ENCODE measurements at places on chromosomes 4 and X. TPM values are rescaled to one million over a fixed set of nuclear protein-coding genes. Genes with fewer than 3 reads are reported as not detected.

GRCh38 chr4:108804648-108805273 lies 41.9 kb upstream of the ETNPPL start:
- H3K27ac ChIP-seq = no peak overlapping the region
- no peak overlapping the region for H3K4me3 ChIP-seq
- DNase-seq = no peak
- no peaks in the 10 kb centered on the region for H3K27me3 ChIP-seq

- no peak for DNase-seq
- H3K36me3 ChIP-seq = no peaks in the 10 kb centered on the region
- no peak overlapping the region for H3K27ac ChIP-seq
- peaks cover 17% of the 10 kb centered on the region for H3K4me1 ChIP-seq
Measured at GRCh38 chrX:110671068-110671803, 124.4 kb downstream of the CHRDL1 start.

- H3K27ac ChIP-seq = no peak overlapping the region
- no peaks in the 10 kb centered on the region for H3K27me3 ChIP-seq
- H3K4me3 ChIP-seq = no peak overlapping the region
Measured at GRCh38 chr4:73727685-73728084, 12.7 kb upstream of the CXCL8 start.

The KLB gene
- 0.14 TPM for total RNA-seq

The RENBP gene
- total RNA-seq = 14.0 TPM

GRCh38 chr4:139624441-139625092 lies 41.1 kb upstream of the MGST2 start:
- peaks cover 42% of the 10 kb centered on the region for H3K4me1 ChIP-seq
- H3K27me3 ChIP-seq = peaks cover 93% of the 10 kb centered on the region
- peak overlapping the region; percentile 36 for H3K4me3 ChIP-seq
- no peak for DNase-seq
- H3K27ac ChIP-seq = no peak overlapping the region

The TKTL2 gene
- total RNA-seq = not detected

DNA sequence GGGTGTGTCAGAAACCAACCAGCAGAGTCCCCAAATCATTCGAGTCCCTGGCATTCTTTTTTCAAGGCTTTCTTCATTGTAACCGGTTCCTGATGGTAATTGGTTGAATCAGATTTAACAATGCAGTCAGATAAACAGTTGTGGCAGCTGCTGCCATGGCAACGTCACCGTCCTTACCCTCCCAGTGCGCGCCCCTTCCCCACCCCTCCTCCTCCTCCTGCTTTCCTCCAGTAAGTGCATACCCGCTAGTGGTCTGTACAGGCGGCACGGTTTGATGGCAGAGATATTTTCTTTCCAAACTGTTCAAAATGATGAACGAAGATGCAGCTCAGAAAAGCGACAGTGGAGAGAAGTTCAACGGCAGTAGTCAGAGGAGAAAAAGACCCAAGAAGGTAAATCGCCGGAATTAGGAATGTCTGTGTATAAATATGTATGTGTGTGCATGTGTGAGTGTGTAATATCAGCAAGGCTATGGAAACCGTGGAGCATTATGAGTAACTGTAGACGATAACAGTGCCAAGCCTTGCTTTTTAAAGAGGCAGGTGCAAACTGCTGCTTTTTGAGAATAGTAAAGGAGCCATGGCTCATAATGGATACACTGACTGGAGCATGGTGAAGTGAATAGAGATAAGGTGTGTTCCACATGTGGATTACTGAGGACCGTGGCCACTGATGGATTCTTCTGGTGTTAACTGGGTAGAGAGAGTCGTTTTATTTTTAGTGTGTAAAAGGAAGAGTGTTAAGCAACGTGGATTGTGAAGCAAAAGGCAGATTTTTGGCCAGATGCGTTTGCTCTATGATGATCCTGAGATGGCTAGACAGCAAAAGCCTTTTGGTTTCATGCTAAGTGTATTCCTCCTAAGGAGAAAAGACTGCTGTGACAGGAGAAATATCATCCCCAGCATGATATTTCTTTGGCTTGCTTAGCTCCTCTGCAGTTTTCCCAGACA lies at the start of gene ANK2:
Gene ANK2 (plus strand): TSS at position 233 of the 950 bp plus-strand sequence. CDS start 76 bp downstream, at position 309.
- H3K4me3 ChIP-seq = no peak within 1 kb of the TSS
- H3K27me3 ChIP-seq = no peaks in the 10 kb centered on the region
- no peaks in the 10 kb centered on the region for H3K36me3 ChIP-seq

GRCh38 chr4:156291317-156291716 lies 337.7 kb upstream of the CTSO start:
- H3K4me1 ChIP-seq = peaks cover 24% of the 10 kb centered on the region
- 0 out of 2 replicates have a peak overlapping the region, but pooled peaks have one; percentile 17 for H3K4me3 ChIP-seq
- H3K36me3 ChIP-seq = peaks cover 6% of the 10 kb centered on the region
- DNase-seq = no peak
- H3K27me3 ChIP-seq = peaks cover 2% of the 10 kb centered on the region

DNA sequence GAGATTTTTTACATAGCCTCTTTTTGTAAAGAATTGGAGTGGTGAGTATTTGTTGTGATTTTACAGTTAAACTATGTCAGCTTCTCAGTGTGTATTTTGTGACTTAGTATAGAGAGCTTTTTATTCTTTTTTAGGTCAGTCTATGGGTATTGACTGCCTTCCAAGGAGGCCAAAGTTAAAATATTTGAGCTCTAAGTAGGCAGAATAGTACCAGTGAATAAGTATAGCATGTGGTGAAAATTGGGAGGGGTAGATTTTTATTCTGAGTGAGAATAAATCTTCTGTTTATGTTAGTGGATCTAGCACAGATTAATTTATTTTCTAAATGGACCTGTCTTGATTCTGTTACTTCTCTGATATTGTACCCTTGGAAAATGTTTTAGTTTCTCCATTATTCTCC lies 37.5 kb downstream of the HERC3 start:
- H3K27me3 ChIP-seq = no peaks in the 10 kb centered on the region
- H3K36me3 ChIP-seq = no peaks in the 10 kb centered on the region
- no peak overlapping the region for H3K4me3 ChIP-seq
- H3K27ac ChIP-seq = no peak overlapping the region

The MAGEC2 gene
- 0.09 TPM for total RNA-seq

The HTN3 gene
- not detected for total RNA-seq

The RASGEF1B gene
- 6.9 TPM for total RNA-seq

GRCh38 chr4:73139991-73140390 lies 70.5 kb upstream of the COX18 start:
- no peaks in the 10 kb centered on the region for H3K4me1 ChIP-seq
- H3K36me3 ChIP-seq = peaks cover 59% of the 10 kb centered on the region
- no peak for DNase-seq
- H3K27me3 ChIP-seq = no peaks in the 10 kb centered on the region
- peak overlapping the region; percentile 35 for H3K27ac ChIP-seq

- H3K27me3 ChIP-seq = peaks cover 14% of the 10 kb centered on the region
- DNase-seq = peak; percentile 87
- no peaks in the 10 kb centered on the region for H3K36me3 ChIP-seq
- peaks cover 11% of the 10 kb centered on the region for H3K4me1 ChIP-seq
Measured at GRCh38 chrX:69615779-69616456, at the start of gene EDA. Gene EDA (plus strand): TSS chrX:69616113.

DNA sequence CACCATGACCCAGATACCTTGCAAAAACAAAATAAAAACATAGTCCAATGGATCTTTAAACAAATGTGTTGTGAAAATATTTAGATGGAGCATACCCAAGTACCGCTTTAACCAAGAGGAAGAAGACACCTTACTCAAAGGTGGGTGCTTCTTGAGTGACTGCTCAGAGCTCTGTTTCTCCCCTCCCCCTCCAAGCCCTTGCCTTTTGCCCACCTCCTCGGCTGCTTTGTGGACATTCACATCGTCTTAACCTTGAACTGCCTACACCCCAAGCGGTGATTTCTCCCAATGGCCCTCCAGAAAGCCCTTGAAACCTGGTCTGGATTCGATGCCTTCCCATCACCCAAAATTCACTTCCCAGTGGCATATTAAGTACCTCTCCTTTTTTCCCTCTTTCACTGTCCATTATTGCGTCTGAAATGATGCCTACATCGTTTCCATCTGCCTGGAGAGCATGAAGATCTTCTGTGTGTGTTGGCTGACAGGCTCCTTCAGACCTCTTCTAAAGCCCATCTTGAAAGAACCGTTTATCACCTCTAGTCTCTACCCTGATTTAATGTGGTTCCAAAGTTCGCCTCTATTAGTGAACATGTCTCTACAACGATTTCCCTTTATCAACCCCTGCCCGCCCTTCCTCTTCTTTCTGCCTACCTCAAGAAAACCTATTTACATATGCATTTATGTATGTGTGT lies 968 bp downstream of the GPRIN3 start:
- peaks cover 25% of the 10 kb centered on the region for H3K27me3 ChIP-seq
- peak overlapping the region; percentile 86 for H3K4me3 ChIP-seq
- H3K27ac ChIP-seq = no peak overlapping the region
- H3K4me1 ChIP-seq = peaks cover 22% of the 10 kb centered on the region

DNA sequence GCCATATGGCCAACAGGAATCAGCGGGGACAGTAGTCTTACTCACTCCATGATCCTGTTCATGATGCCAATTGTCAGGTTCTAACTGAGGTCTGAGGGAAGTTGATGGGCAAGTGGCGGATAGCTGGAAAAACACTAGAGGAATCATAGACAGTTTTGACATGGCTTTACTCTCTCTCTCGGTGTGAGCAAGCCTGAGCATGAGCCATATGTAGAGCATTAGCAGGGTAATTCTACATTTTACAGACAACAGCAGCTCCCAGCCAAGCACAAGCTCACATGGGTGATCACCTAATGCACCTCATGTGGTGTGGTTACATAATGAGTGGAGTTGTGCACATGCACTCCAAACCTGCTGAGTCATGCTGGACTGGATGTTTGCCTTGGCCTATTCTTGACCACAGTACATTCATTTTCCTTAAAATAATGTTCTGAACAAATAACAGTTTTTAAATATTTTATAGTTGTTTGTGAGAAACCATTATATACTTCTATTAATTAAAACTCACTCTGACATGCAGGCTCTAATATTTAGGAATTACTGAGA lies 429.2 kb downstream of the GPAT3 start:
- H3K27ac ChIP-seq = no peak overlapping the region
- no peak overlapping the region for H3K4me3 ChIP-seq
- H3K27me3 ChIP-seq = no peaks in the 10 kb centered on the region
- no peak for DNase-seq
- H3K4me1 ChIP-seq = no peaks in the 10 kb centered on the region
- peaks cover 22% of the 10 kb centered on the region for H3K36me3 ChIP-seq

All from WTC11 (cell line).